ENCODE measurements at places on chromosomes 16 and 17.

DNA sequence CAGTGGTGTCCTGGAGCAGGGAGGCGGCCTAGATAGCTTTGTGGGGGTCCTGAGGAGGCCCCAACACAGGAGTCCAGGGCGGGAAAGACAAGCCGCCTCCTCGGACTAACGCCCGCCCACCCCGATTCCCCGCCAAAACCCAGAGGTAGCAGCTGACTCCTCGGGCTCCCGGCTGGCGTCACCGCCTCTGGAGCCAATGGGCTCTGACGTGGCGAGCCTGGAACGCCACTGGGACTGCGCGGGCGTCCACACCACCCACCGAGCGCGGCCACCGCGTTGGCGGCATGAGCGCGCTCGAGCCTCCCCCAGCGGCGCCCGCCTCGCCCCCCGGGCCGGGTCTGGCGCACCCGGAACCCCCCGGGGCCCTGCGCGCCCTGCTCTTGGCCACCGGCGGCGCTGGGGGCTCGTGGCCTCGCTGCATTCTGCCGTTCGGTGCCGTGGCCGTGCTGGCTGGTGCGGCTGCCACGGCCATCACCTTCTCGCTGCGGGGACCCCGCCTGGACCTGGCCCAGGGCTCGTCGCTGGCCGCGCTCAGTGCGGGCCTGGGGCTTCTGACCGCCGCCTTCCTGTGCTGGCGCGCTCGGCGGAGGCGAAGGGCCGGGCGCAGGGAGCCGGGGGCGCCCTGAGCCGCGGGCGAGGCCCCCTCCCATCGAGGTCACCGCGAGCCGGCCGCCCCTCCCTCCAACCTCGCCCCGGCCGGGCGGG, 3.4 kb upstream of the NTN3 start:
- peak; percentile 92 for DNase-seq

GRCh38 chr17:7025245-7025644, 2.4 kb downstream of the BCL6B start:
- no peak for DNase-seq

DNA sequence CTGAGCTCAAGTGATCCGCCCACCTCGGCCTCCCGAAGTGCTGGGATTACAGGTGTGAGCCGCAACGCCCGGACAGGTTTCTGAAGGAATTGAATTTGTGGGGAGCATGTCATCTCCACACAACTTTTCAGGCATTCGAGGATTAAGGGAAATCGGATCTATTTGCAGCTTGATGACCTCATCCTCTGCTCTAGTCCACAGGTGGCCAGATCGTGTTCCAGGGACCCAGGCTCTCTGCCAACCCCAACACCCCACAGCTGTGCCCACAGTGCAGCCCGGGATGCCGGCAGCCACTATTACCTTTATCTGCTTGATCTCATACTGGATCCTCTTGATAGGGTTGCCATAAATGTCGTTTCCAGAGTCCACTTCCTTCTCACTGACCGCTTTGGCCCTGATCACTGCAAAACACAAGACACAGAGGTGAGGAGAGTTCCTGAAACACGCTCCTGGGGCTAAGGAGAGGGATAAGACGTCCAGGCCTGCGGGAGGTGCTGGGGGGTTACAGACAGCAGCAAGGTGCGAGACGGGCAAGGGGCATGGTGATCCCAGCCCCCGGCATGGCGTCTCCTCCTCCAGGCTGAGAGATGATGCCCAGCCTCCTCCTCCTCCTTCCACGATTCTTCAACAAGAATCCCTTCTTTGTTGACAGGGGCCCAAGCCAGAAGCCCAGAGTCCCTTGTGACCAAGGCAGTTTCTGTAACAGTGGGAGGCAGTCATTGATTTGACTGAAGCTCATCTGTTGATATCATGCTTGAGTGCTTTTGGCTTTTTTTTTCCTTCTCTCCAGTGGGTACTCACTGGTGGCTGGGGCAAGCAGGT, 29.3 kb downstream of the CEP295NL start:
- DNase-seq = peak; percentile 62

GRCh38 chr17:49766918-49767530, 3.1 kb upstream of the FAM117A start:
- DNase-seq = no peak

- DNase-seq = no peak
Observed at GRCh38 chr16:12958366-12958765, 57.0 kb downstream of the SHISA9 start.

DNA sequence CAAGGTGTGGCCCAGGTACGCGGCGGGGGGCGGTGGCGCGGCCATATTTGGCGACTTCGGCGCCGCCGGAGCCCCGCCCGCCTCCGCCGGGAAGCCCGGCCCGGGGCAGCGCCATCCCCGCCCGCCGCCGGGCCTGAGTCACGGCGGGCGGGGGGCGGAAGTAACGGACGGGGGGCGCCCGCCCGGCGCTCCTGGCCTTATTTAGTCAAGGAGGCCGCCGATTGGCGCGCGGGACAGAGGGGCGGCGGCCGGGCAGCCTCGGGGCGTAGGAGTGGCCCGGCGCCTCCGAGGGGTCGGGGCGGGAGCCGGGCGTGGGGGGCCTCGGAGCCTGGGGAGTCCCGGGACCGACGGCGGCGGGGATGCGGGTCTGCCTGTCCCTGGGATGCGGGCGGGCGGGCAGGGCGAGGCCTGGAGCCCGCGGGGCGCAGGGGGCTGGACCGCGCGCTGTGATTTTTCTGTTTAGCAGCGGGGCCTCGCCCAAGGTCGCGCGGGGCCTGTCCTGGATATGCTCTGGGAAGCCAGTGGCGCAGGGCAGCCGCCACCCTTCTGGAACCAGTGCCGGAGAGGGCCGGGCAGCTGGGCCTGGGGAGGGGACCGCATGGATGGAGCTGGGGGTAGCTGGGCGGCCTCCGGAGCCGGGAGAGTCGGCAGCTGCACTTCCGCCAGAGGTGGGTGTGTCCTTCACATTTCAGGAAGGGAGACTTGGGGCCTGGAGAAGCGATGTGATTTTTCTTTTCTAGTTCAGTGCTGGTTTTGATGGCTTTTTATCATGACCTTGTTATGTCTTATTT, 2.3 kb upstream of the ACTG1 start:
- DNase-seq = peak; percentile 87

- DNase-seq = no peak
Observed at GRCh38 chr17:77326076-77326591, 185.4 kb downstream of the SEC14L1 start.

- DNase-seq = peak; percentile 73
Observed at GRCh38 chr17:50212121-50212843, 10.9 kb upstream of the COL1A1 start.

DNA sequence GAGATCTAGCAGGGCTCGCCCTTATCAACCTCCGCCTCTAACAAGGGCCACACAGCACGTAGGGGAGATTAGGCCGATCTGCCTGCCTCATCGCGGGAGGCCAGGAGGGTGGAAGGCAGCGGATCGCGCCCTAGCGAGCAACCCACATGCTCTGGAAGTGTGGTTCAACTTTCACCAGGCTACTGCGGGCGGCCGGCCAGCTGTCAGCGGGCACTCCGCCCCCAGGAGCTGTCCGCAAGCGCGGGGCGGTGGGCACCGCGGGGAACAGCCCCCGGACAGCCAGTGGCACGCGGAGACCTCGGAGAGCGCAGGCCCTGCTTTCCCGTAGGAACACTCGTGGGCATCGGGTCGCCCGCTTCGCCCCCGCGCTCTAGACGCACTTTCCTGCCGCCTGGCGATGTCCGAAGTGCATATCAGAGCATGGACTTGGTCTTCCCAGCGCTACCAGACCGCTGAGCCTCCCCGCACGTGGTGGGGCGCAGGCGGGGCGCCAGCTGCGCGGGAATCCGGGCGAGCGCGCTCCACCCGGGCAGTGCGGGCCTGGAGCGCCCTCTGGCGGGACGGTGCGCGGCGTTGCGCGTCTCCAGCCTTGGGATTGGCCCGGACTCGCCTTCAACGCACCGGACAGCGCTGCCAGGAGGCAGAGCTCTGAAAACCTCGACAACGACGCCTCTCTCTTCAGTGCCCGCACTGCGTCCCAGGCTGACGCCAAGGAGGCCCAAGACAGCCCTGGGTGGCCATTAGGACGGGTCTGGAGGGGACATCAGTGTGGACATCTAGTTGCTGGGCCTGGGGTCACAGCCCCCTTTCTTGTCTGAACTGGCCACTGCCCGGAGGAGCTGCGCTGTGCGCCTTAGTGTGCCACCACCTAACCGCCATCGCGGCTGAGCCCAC, 3.6 kb upstream of the ZNHIT3 start:
- peak; percentile 85 for DNase-seq

DNA sequence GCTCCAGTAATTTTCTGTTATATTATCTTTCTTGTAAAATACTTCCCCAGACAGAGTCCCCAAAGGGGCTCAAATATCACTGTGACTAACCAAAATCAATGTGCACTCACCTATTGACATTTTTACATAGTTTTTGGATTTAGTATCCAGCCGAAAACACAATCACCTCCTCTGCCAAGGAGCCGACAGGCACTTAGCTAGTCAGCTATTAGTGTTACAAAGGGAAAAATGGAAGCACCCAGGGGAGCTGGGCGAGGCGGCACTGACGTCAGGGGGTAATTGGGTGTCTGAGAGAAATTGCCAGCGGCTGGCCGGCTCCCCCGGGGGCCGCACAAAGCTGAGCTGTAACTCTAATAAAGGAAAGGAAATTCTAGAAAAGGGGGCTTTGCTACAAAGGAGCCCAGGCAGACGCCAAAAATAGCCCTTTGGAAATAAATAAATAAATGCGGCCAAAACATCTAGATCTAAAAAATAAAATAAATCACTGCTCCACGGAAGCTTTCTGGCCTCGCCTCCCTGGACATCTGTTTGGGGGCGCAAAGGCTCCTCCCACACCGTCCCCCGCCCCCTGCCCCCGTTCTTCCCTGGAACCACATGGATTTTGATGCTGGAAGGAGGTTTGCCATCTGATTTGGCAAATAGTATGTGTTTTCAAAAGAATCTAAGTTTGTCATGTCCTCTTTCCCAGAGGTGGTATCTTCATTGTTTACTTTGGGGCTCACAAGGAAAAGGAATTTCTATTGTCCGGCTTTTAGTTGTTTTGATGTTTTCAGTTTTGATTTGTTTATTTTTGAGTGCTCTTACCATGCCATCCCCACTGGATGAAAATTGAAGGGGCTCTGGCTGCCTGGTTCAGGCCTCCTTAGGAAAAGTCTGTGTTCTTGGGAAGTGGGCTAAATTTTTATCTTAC, 156.7 kb downstream of the ZNF423 start:
- peak; percentile 79 for DNase-seq

- no peak for DNase-seq
Observed at GRCh38 chr17:60395508-60396065, 3.7 kb upstream of the USP32 start.

- no peak for DNase-seq
Observed at GRCh38 chr16:1895068-1895467, 23.1 kb upstream of the MEIOB start.

- no peak for DNase-seq
Observed at GRCh38 chr17:8934346-8934745, 31.2 kb downstream of the PIK3R5 start.

GRCh38 chr16:73504591-73505575, 457.0 kb upstream of the ZFHX3 start:
- DNase-seq = no peak

DNA sequence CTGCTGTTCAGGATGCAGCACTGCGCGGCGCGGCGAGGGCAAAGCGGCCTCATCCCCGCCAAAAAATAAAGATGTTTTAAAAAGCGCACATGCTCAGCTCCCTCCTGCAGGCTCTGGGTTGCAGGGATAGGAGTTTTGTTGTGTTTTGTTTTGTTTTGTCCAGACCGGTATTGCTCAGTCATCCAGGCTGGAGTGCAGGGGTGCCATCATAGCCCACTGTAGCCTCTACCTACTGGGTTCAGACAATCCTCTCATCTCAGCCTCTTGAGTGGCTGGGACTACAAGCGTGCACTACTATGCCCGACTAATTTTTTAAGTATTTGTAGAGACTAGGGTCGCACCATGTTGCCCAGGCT, 636 bp downstream of the WWOX start:
- DNase-seq = no peak

DNA sequence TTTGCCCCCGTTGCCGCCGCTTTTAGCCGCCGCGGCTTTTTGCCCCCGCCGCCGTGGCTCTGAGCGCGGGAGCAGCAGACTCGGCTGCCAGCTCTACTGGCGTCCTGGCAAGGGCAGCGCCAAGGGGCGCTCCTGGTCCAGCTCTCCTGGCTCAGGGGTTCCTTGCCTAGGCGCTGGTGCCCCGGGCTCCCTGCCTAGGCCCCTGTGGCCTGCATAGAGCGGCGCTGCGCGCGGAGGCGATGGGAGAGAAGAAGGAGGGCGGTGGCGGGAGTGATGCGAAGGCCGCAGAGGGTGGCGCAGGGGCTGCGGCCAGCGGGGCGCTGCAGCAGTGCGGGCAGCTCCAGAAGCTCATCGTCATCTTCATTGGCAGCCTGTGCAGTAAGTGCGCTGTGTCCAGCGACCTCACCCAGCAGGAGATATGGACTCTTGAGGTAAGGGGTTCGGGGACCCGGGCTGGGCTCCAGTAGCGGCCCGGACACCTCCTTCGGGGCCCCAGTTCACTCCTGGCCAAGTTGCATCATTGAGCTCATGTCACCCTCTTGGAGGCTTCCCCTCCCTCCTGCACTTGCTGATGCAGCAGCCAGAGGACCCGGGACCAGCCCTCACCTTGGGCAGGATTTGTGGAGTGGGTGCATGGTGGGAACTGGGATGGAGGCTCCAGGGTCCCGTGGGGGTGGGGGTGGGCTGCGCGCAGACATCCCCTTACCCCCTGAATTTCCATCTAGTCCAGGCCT, 1344.4 kb downstream of the TP53TG3F start:
- no peak for DNase-seq

- DNase-seq = no peak
Observed at GRCh38 chr16:49587511-49587910, 213.9 kb downstream of the C16orf78 start.

DNA sequence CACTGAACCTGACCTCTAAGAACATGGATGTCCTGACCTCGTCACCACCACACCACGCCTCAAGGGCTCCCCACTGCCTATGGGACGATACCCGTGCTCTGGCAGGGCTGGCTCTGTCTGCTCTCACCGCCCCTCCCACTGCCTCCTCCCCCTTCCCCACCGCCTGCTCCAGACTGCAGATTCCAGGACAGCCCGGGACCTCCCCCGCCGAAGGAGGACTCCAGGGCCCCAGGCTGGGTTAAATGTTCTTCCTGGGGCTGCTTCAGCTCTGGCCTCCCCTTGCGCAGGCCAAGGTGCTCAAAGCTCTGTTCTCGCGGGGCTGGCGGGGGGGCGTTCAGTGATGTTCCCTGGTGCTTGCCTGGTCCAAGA, 3.1 kb downstream of the NPW start:
- no peak for DNase-seq

DNA sequence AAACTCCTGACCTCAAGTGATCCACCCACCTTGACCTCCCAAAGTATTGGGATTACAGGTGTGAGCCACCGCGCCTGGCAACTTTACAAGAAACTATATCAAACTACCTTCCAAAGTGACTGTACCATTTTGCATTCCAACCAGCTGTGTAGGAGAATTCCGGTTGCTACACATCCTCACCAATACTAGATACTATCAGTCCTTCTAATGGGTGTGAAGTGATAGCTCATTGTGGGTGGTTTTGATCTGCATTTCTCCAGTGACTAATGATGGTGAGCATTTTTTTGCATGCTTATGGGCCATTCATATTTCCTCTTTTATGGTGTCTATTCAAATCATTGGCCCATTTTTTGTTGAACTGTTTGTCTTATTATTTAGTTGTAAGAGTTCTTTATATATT, 37.7 kb downstream of the SCNN1B start:
- DNase-seq = no peak
